ENCODE measurements at places on chromosomes 6 and 20.

DNA sequence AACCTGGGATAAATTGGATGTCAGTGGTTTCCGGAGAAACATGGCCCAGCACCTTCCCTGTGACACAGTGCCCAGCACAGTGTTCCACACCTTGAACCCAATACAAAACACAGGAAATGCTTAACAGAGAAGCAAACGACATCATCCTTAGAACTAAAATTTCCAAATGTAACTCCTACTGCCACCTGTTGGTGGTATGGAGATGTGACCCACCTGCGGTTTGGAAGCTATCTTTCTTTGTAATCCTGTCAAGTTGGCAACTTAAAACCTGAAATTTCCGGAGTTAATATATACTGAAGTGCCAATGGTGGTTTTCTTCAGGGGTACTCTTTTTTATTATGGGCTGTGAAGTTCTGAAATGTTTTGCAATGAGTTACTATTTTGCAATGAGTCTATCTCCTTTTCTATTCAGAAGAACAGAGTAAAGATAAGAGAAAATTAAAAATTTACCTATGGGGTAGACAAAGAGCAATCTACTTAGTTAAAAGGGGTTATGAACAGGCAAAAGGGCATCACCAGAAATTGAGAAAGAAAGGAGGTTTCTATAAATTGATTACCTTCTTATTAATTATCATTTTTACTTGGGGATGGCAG, 658.8 kb downstream of the PTPRT start:
- no peak for DNase-seq

DNA sequence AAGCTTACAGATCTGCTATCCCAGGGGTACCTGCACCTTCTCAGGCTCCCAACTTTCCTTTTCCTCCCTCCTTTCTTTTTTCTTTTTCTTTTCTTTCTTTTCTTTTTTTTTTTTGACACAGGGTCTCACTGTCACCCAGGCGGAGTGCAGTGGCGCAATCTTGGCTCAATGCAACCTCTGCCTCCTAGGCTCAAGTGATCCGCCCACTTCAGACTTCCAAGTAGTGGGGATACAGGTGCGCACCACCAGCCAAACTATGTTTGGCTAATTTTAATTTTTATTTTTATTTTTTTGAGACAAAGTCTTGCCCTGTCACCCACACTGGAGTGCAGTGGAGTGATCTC, 36.0 kb downstream of the PIM1 start:
- DNase-seq, result no peak

GRCh38 chr6:167236239-167236571, 54.9 kb upstream of the UNC93A start:
- no peak for DNase-seq

GRCh38 chr20:21632735-21633053, 72.8 kb upstream of the PAX1 start:
- DNase-seq, result no peak

- DNase-seq, result peak; percentile 59
Observed at GRCh38 chr20:48283470-48284110, 498.3 kb upstream of the SULF2 start.
